ENCODE measurements at places on chromosomes 4 and X.
A peak's percentile ranks its signal among the peaks of the same experiment; 100 is the strongest.

- no peak for DNase-seq
Measured at GRCh38 chr4:138174981-138175794, 67.0 kb downstream of the SLC7A11 start.

GRCh38 chr4:18057821-18058533, 36.4 kb upstream of the LCORL start:
- DNase-seq, result no peak

- DNase-seq, result no peak
Measured at GRCh38 chr4:104967034-104967401, 179.7 kb upstream of the TET2 start.

GRCh38 chr4:42167709-42168108, 15.3 kb upstream of the BEND4 start:
- no peak for DNase-seq

GRCh38 chr4:21954916-21955315, 6.3 kb upstream of the KCNIP4 start:
- no peak for DNase-seq

- no peak for DNase-seq
Measured at GRCh38 chr4:99329876-99330275, 8.7 kb upstream of the ADH1B start.

- no peak for DNase-seq
Measured at GRCh38 chr4:79831119-79831528, 241.9 kb downstream of the ANTXR2 start.

DNA sequence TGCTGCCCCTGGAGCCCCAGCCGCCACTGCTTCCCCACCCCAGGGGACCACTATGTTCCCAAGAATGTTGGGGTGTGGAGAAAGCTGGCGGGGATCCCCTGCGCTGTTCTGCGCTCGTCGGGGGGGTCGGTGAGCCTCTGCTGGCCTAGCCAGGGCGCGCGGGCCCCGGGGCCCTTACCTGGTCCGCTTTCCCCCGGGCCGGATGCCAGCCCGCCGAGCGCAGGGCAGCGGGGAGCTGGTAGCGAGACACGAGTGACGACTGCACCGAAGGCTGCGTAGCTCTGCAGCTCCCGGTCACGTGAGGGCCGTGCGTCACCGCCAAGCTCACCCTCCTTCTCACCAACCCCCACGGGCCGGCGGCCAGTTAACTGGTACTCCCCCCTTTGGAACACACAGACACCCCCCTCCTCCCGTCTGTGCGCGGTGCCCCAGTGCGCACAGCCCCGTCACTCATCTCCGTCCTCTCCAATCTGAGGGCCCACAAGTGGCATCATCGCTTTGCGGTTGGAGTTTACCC, at the start of gene BEX1:
Gene BEX1, minus strand, starts transcription at position 254 of the 517 bp plus-strand sequence. CDS start 897 bp downstream, outside the sequence.
- DNase-seq, result peak; percentile 12

DNA sequence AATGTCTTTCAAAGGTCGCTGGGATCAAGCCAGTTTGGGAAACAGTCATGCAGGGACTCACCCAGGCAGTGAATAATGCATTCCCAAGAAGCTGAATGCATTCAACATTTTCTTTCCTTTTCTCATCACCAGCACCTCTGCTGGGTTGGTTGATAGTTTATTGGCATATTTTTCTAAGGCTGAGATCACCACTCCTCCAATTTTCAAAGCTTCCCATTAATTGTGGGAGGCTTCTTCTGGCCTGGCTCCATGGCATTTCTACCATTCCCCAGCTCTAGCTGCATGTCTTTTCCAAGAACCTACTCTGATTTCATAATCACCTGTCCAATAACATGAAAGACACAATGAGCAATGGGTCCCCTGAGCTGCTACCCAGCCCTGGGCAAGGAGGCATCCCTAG, 35.8 kb downstream of the CHRDL1 start:
- no peak for DNase-seq

DNA sequence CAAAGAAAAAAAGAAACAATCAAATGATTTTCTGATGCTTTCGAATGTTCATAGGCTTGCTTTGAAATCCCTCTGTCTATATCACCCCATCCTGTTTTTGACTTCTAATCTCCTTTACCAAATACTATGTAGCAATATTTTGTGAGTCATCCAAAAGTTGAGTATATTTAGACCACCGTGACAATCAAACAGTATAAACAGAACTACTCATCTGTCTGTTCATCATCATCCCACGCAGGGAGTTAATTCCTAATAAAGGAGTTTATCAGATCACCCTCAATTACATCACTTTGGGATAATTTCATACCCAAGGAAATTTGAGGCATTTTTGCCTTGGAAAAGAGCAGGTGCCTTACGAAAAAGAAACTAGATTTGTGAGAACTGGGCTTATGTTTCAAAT, 212.9 kb downstream of the CBR4 start:
- no peak for DNase-seq

DNA sequence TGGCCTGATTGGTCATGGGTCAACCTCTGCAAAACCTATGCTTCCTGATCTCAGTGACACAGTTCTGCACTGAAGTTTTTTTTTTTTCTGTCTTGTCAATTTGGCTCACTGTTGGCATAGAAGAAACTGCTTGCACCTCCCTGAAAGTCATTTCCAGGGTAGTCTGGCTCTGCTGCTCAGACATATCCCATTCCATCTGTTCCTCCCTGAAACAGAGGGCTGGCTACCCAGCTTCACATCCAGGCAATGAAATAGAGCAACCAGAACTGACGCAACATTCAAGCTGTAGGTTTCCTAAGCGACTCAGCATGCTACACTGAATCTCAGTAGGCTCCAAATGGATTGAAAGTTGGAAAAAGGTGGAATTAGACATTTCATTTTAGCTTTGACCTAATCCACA, 176.8 kb upstream of the MBNL3 start:
- no peak for DNase-seq

- no peak for DNase-seq
Measured at GRCh38 chrX:2495595-2495994, 5.2 kb downstream of the DHRSX start.

GRCh38 chr4:72954811-72955210, 114.7 kb downstream of the COX18 start:
- no peak for DNase-seq

DNA sequence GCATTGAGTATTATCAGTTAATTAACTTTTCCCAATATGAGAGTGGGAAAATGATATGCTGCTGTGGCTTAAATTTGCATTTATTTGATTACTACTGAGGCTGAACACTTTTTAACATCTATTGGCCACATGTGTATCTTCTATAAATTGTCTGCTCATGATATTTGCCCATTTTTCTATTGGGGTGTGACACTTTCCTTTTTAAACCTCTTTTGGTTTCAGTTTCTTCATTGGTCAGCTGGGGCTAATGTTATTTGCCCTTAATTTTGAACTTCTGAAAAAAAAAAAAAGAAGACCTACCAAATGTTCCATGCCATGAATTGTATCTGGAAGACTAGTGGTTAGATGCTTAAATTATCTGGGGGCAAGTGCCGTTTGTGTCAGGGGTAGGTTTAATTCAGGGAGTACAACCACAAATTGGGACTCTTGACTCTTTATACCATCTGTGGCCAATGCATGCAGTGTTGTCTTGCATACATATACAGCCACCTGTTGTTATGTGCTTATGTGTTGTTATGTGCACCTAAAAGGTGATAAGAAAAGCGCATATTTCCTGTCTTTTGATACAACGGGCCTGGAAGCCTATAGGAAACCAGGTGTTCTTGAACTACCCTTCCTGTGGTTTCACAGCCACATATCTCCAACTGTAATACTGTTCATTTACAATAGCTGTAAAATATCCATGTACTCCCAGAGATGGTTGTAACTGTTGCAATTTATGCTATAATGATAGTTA, 49.0 kb downstream of the SH2D1A start:
- DNase-seq, result no peak

- DNase-seq, result no peak
Measured at GRCh38 chr4:17072483-17072882, 174.0 kb upstream of the LDB2 start.

DNA sequence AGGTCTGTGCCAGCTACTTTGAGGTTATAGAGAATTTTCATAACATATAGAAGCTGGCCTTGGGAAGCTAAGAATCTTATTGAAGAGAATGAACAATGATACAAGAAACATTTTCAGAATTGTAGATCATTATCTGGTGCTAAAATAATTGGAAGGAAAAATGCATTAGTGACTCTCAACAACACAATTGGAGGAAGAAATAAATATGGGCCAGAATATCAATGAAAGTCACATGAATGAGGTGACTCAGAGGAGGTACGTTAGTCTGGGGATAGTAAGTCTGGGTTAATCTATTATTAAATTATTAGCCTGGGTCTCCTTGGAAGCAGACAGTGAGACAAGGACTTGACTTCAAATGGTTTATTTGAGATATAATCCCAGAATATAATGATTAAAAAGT, 529.3 kb upstream of the SLIT2 start:
- DNase-seq, result no peak

DNA sequence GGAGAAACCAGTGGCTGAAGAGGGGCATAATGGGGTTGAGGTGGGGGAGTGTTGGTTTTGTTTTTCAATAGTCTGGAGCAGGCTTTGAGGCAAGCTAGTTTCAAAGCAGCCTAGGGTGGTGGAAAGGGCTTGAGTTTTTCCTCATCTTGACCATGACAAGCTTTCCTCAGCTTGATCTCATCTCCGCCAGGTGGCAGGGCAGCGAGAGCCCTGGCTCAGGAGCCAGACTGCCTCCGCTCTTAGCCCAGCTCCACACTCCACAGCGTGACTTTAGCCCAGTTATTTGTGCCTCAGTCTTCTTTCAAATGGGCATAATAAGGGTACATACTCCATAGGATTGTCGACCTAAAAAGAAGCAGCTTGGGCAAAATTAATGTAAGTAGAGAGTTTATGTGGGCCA, 29.9 kb upstream of the SOWAHD start:
- no peak for DNase-seq

DNA sequence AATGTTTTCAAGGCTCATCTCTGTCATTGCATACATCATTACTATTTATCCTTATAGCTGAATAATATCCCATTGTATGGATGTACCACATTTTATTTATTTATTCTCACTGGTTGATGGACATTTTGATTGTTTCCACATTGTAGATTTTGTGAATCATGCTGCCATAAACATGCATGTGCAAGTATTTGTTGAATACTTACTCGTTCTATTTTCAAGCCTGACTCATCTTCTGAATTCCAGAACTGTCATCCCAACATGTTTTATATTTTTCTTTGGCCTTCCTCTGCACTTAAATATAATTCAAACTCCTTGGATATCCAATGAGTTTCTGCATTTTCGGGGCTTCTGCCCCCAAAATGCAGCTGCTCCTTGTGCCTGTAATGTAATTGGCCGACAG, 77.6 kb downstream of the MXRA5 start:
- no peak for DNase-seq

DNA sequence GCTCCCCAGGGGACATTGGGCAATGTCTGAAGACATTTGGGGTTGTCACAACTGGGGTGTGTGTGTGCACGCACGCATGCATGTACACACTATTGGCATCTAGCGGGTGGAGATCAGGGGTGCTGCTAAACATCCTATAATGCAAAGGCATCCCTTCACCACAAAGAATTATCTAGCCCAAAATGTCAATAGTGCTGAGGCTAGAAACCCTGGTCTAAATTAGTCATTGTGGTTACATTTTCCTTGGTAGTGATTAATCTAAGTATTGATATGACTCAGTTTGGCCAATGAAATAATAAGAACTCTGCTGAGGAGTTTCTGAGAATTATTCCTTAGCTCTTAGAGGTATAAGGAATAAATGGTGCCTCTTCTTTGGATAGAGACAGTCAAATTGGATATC, 200.2 kb downstream of the CLCN4 start:
- DNase-seq, result no peak

- DNase-seq, result no peak
Measured at GRCh38 chr4:182179105-182179504, 64.1 kb upstream of the TENM3 start.

DNA sequence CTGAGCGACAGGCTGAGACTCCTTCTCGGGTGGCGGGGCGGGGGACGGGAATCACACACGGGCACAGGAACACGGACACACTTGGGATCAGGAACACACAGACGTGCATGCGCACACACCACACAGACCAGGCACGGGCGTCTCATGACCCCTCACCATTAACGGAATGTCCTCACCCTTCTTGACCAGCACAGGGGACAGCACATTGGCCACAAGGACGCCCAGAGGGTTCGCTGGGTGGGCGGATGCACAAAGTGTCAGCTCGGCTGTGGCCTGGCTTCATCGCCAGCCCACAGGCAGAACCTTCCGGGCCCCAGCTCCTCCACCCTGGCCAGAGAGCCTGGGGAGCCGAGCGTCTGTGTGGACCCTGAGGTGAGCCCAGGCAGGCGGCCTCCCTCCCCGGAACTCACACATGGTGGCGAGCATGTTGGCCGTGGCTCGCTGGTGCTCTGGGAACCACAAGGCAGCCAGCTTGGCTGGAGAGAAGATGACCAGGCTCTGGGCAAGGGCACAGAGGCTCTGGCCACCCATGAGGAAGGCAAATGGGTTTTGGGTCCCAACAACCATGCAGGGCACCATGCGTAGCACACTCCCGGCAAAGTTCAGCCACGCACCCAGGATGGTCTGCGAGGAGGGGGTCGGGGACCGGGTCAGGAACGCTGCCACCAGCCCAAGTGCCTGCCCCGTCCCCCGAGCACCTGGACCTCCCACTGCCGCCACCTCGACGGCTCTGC, 3.1 kb downstream of the SLC49A3 start:
- no peak for DNase-seq

GRCh38 chrX:129996120-129996519, 13.7 kb downstream of the BCORL1 start:
- DNase-seq, result no peak

- DNase-seq, result no peak
Measured at GRCh38 chrX:12142661-12143060, 4.4 kb downstream of the FRMPD4 start.

- no peak for DNase-seq
Measured at GRCh38 chrX:153514259-153514658, 3.2 kb upstream of the ATP2B3 start.

Measured in hematopoietic multipotent progenitor cell treated with erythropoietin and hydrocortisone succinate and interleukin-3 and kit ligand, for 17 days (in vitro differentiated cells).